ENCODE measurements at places on chromosomes 1 and 21.

DNA sequence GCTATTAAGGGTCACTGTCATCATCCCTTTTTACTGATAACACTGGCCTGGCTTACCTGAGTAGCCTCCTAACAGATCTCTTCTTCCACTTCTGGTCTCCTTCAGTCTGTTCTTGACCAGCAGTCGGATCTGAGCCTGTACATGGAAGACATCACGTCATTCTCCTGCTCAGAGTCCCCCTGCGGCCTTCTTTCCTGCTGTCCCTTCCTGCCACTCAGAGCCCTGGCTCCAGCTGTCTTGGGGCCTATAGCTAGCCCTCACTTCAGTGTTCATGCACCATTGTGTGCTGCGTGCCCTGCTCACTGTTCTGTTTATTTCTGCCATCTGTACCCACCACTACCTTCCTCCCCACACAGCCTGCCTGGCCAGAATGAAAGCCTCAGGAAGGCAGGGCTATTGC lies 8.4 kb downstream of the ADARB1 start:
- DNase-seq = no peak

GRCh38 chr1:23421753-23422240 lies 2.8 kb downstream of the TCEA3 start:
- no peak for DNase-seq

DNA sequence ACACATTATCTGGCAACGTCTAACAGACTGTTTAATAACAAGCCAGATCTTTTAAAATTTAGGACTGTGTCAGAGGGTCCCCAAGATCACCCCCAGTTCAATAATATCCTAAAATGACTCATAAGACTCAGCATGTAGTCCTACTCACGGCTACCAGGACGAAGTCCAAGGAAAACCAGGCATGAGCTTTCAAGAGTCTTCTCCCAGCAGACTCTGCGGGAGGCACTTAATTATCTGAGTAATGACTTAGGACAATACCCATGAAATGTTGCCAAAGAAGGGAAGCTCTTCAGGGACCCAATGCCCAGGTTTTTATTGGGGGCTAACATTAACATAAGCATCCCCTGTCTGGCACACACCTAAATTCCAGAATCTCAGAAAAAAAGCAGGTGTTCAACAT lies 7.0 kb downstream of the HFM1 start:
- DNase-seq = no peak

DNA sequence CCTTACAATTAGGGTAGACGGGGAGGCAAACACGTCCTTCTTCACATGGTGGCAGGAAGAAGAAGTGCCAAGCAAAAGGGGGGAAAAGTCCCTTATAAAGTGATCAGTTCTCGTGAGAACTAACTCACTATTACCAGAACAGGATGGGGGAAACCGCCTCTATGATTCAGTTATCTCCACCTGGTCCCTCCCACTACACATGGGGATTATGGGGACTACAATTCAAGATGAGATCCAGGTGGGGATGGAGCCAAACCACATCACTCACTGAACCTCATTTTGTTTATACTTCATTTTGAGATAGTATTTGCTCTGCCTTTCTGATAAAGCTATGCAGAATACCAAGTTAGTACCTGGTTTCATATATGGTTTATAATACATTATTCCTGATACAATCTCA lies 26.5 kb downstream of the APP start:
- no peak for DNase-seq

DNA sequence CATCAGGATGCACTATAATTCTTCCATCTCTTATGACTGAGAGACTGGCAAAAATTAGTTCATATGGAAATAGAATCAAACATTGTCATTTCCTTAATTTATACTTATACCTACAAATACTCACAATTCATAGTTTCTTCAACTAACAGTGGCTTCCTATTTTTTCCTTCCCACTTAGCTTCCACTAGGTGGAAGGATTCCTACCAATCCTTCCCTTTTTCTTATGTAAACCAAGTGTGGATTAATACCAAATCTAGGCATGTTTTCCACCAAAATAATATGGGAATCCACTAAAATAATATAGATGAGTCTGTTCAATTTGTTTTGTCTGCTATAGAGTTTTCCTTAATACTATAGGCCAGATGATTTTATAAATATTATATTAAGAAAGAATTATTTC lies 1537.1 kb downstream of the PLA2G4A start:
- no peak for DNase-seq

DNA sequence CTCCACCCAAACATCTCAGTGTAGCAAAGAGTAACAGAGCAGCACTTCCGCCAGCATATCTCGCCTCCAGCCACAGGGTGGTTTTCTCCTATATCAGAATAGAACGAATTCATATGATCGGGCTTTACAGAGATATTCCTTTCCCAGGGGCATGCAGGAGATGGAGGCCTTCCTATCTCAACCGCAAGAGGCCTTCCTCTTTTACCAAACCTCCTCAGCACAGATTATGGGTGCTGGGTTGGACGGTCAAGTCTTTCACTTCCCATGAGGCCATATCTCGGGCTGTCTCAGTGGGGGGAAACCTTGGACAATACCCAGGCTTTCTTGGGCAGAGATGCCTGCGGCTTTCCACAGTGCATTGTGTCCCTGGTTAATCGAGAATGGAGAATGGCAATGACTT lies 65.8 kb downstream of the OVGP1 start:
- DNase-seq = no peak

- DNase-seq = no peak
These were observed 20.1 kb upstream of the PCBP3 start for GRCh38 chr21:45623436-45623835.

DNA sequence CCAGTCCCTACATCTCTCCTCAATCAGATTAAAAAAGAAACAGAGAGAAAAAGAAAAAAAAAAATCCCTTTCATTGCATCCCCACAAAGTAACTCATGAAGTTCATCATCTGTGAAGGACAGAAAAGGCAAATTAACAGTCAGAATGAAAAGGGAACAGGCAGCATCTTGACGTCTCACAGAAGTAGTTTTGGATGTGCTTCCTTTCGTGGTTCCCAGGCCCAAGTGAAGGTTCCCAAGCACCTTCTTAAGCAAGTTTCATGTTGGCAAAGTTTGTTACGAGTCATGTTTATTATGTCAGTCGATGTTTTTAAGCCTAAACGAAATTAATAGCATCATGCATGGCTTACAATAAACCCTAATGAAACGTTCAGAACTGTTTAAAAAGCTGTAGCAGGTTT lies 475.2 kb downstream of the SETD4 start:
- no peak for DNase-seq

- DNase-seq = no peak
These were observed 116.7 kb downstream of the RHOU start for GRCh38 chr1:228852024-228852423.

DNA sequence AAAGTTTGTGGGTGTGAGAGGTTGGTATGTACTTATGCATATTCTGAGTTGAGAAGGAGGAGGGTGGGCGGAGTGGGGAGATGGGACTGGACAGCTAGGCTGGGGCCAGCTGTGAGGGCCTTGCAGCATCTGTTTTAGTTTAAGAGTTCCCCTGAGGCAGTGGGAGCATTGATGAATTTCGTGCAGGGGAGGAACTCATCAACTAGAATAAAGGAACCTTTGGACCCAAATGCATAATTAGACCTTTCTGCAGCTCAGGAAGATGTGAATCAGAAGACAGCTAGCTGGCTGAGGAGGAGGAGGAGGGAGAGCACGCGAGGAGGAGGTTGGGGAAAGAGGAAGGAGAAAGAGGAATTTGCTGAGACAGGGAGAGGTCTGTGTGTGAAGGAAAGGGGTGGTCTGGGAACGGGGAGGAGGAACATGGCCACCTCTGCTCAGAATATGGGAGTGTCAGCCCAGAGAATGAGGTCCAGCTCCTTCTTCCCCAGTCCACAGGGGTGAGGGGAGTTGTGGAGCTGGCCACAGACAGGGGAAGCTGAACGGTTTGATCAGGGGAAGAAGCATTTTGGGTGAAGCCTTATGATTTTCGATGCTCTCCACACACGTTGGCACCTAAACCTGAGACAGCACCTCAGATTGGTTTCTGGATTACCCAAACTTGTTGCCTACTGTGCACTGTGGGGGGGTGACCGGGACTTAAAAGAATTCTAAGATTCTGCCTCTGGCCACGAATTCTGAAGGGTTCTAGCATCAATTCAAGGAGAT lies 27.7 kb downstream of the MYOG start:
- no peak for DNase-seq

DNA sequence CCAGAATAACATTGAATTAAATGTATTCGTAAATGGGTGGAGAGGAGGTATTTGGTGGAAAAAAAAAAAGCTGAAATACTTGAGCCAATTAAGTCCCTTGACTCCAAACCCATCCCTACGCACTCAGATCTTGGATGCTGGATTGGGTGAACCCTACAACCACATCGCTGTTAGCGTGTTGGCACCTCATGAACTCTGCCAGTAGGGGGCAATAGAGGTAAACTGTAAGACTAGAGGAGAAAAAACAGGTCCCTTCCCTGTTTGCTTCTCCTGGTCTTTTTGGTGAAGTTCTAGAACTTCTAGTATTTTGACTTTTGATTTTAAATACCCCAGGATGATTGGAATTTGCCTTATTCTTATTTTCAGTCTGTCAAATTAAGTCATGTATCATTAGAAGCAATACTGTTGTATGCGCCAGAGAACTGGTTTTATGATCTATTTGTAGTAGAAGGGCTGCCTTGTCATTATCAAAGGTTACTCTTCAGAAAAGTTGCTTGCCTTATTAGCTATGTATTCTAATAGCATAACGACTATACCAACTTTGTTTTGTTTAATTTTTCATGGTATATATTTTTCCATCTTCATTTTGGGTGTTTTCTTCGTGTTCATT lies 1.9 kb upstream of the OR13G1 start:
- no peak for DNase-seq

DNA sequence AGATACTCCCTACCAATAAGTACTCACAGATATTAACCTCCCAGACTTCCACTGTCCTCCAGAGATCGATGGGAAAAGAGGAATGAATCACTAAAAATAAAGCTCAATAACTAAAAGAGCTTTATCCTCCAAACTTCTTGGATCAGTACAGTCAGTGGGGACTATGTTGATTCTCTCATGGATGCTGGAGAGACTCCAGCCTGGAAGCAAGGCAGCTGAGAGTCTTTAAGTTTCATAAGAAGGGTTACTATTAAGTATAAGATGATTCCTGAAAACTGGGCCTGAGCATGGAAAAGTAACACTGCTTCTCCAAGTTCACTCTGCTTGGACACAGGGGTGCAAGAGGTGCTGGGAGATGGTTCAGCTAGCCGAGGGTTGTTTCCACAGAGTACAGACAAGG lies 6.2 kb upstream of the DDR2 start:
- no peak for DNase-seq

DNA sequence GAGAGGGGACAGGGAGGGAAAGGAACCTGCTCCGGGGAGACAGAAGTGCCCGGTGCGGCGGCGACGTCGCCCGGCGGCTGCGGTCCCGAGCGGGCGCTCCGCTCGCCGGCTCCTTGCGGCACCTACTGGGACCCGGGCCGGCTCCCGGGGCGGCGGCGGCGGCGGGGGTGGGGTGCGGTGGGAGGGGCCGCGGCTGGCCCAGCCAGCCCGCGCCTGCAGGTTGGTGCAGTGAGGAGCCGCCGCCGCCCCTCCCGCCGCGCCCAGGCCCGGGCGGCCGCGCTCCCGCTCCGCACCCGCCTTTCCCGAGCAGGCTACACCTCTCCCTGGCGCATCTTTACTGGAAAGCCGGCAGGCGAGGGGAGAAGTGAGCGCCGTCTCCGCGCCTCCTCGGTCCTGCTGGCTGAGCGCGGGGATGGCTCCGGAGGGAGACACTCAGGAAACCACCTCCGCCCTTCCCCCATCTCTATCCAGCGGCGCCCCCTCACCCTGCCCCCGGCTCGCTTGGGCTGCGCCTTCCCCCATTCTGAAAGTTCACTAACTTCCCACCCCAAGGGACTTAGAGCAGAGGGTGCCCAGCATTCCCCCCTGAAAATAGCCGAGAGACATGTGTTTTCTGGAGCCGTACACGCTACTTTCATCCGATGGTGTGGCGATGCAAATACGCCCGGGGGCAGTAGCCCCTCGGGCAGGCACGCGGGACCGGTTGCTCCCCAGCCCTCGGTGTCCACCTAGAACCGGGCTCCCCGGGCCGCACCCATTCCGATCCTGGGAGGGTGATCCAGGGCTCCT lies at the start of gene PLD5:
TSS of gene PLD5 (minus strand) at position 127 of the 789 bp plus-strand sequence.
- peak; percentile 23 for DNase-seq

DNA sequence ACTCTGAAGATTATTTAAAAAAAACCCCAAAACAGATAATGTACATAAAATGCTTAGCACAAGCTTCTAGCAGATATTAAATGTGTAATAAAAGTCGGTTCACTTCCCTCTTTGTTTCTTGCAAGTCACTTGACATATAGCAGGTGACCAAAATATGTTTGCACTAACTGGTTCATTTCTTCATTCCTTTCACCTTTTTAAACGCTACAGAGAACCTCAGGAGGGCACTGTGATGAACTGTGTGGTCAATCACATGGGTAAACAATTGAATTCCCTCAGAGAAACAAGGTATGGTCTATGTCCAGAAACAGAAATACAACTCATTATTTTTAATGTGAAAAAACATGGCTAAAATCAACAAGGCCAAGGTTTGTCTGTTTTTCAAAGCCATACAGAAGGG lies 51.3 kb upstream of the BCL10 start:
- DNase-seq = no peak

GRCh38 chr21:27649762-27650161 lies 682.9 kb upstream of the ADAMTS5 start:
- DNase-seq = no peak

GRCh38 chr1:39268906-39269305 lies 64.4 kb downstream of the MACF1 start:
- DNase-seq = no peak

DNA sequence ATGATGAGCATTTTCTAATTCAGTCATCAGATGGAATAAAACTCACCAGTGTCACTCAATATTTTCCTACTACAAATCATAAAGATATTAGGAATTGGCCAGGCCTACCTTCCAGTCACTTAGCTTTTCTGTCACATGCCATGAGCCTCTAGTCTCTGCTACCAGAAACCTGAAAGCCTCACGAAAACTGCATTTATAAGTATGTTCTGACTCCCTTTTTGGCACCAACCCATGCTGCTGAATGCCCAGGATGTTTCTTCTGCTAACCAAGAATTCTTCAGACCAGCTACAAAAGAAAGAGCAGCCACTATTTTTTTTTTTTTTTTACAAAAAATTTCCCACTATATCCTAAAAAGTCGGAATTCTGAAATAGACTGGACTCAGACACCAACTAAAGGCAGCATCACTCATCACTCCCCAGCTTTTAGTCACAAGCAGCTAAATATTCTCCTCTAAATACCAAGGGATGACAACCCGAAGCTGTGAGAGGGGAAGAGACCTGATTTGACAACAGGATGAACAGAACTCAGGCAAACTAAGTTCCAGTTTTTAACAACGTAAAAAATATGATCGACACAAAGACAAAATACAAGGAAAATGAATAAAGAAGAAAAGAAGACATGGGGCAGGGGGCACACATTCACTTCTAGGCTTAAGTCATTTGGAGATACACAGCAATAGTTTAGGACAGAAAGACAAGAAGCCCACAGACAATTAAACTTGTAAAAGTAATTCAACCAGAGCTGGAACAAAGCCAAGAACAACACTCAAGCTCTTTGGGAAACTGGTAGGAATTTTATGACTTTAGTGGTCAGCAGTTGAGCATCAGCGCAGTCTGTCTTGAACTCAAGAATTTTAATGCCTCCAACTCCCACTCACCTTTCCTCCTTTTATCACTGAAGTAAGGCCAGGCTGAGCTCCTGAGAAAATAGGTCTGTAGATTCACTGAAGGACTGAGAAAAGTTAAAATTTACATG lies 1.7 kb downstream of the DCAF8 start:
- DNase-seq = no peak

GRCh38 chr1:32273391-32274208 lies 18.3 kb upstream of the HDAC1 start:
- DNase-seq = no peak

All from NCI-H2227 treated with DMSO at 0.1 percent for 48 hours (cell line).